ENCODE measurements at places on chromosomes 3 and 15. TPM values are rescaled to one million over a fixed set of nuclear protein-coding genes. Genes with fewer than 3 reads are reported as not detected.

Gene TRNT1
- 36.7 TPM for total RNA-seq

Gene GHRL
- 0.21 TPM for total RNA-seq

Gene GOLGA8N
- 1.9 TPM for total RNA-seq

Gene NR1I2
- total RNA-seq, result 0.08 TPM

Gene KIF7
- 14.3 TPM for total RNA-seq

Gene SLC9C1
- total RNA-seq, result not detected

GRCh38 chr3:12560505-12561190 is 3.8 kb downstream of the MKRN2 start:
- DNase-seq, result no peak

- no peak for DNase-seq
These were observed 52.9 kb upstream of the TBL1XR1 start for GRCh38 chr3:177250151-177250550.

GRCh38 chr15:76057332-76058000 is 2.3 kb upstream of the TMEM266 start:
- DNase-seq, result no peak

- DNase-seq, result no peak
These were observed 54.6 kb downstream of the STAC start for GRCh38 chr3:36434687-36435426.

GRCh38 chr15:95758851-95759250 is 571.6 kb upstream of the NR2F2 start:
- DNase-seq, result no peak

GRCh38 chr3:33624756-33625155 is 93.3 kb downstream of the CLASP2 start:
- DNase-seq, result no peak

DNA sequence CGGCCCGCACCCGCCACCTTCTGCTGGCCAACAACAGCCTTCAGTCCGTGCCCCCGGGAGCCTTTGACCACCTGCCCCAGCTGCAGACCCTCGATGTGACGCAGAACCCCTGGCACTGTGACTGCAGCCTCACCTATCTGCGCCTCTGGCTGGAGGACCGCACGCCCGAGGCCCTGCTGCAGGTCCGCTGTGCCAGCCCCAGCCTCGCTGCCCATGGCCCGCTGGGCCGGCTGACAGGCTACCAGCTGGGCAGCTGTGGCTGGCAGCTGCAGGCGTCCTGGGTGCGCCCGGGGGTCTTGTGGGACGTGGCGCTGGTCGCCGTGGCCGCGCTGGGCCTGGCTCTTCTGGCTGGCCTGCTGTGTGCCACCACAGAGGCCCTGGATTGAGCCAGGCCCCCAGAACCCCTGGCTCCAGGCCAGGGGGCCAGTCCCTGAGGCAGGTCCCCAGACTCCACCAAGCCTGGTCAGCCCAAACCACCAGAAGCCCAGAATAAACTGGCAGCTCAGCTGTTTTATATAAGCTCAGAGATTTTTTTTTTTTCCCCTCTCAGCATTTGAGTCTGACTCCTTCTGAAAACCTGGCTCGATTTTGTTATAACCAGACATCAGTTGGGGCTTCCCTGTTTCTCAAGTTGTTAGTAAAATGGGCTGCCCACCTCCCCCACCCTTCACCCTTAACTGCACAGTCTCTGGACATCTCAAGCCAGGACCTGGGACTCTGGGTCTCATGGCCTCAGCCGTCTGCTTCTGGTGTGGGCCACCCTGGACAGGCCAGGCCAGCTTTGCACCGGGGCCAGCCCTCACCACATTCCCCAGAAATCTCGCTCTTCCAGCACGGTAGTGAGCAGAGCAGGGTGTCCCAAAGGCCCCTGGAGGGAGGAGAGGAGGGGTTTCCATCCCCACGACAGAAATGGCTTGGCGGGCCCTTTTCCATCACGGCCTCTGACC is 1.6 kb downstream of the GP9 start:
- DNase-seq, result no peak

DNA sequence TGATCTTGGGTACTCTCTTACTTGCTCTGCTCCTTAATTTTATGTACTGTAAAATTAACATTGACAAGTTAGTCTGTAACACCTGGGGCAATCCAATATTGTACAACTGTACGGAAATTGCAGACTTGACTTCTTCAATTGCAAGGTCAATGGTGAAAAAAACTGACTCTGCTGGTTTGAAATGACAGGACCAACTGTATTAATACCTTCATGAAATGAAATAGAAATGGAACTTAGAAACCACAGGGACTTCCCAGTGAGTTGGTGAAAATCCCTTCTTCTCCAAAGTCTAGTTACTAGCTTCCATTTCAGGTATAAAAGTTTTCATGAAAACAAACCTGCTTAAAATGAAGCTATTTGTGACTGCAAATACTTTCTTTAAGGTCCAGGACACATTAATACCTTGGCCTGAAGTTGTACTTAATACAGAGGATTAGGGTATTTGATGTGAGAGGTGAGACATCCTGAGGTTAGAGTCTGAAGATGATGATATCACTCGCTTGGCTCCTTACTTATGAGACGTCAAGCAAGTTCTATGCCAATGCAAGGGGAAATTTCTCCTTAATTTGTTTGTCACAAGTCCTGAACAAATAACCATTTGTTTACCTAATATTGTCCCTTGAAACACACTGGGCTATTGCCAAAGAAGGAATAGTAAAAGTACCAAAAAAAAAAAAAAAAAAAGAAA is 226.2 kb upstream of the TP63 start:
- no peak for DNase-seq

- DNase-seq, result no peak
These were observed 115.6 kb downstream of the CHDH start for GRCh38 chr3:53730576-53730975.

DNA sequence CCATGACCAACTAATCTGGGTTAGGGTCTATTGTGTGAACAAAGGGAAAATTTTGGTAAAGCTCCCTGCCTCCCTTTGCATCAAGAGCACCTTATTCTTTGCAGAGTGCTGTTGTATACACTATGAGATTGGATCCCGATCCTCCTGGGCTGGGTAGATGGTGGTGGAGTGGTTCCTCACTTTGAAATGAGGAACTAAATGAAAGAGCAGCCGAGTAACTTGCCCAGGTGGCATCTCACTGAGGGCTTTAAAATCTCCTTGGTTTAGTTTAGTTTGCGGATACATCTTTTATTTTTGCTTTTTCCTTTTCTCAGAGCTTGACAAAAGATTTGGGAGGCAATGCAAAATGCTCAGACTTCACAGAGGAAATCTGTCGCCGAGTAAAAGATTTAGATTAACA is 19.4 kb downstream of the IDH3A start:
- DNase-seq, result no peak

DNA sequence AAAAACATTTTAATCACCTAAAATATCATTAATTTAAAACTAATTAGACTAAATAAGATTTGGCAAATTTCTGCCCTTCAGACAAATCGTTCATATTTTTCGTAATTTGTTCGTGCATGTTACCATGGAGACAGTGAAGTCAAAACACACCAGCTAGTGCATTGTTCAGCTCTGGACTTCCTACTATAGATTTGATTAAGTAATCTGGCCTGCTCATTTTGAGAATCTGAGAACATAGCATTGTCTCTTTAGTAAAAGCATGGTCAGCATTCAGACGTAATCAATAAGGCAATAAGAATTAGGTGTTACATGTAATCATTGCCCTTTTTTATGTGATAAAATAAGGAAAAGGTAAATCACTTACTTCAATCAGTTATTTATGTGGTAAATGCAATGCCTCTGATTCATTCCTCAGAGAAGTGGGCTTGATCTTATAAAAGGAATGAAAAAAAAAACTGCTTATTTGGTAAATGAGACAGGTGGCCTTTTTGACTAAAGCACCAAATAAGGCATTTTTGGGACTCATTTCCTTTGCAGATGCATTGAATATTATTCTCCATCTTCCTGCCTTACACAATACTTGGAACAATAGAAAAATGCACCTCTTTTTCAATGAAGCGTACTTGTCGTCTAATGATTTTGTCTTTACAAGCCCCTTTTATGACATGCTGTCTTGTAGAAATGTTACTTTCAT is 84.5 kb upstream of the FNDC3B start:
- DNase-seq, result no peak

DNA sequence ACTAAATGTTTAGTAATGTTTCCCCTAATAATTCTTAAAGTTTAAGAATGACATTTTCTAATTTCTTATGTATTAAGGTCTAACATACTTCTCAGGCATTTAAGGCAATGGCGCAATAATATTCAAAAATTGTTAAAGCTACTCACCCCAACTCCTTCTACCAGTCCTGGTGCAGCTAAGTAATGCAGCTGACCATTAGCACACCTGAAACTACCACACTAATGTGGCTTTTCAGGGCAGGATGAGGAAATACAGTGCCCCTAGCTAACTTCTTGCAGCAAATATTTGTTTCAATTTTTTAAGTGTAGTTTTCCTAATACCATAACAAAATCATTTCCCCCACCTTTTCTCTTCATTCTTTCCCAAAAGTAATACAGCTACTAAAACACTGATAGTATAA is 827.7 kb downstream of the FHIT start:
- no peak for DNase-seq

- DNase-seq, result no peak
These were observed 903.3 kb upstream of the CFAP20DC start for GRCh38 chr3:59953104-59953503.

DNA sequence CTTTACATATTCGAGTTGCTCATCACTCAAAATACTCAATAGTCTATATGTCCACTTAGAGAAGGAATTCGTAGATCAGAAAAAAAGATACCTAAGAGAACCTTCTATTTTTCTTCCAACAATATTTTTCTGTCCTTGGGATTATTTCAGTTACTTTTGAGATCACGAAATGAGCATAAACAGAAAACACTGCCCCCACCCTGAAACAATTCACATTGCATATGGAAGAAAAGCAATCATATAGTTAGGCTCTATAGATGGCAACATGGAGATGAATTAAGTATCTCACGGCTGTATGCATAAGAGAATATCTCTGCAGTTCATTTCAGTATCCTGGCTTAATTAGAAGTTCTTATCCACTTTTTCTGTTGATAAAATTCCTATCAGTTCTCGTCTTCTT is 391.1 kb downstream of the FGF12 start:
- DNase-seq, result no peak

DNA sequence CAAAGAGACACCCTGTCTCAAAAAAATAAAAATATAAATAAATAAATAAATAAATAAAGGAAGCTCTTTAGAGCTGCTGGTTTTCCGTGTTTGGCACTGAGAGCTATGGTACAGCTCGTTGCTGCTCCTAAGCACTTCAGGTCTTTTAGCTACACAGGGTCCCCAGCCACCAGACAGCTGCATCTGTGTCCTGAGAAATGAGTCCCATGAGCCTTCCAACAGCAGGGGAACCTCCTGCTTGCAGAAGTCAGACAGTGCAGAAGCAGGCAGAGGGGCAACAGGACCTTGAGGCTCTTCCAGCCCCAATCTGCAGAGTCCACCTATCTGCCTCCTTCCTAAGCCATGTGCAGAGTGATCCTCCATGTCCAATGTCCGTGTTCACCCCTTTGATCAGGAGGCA is 159.0 kb downstream of the SV2B start:
- no peak for DNase-seq

DNA sequence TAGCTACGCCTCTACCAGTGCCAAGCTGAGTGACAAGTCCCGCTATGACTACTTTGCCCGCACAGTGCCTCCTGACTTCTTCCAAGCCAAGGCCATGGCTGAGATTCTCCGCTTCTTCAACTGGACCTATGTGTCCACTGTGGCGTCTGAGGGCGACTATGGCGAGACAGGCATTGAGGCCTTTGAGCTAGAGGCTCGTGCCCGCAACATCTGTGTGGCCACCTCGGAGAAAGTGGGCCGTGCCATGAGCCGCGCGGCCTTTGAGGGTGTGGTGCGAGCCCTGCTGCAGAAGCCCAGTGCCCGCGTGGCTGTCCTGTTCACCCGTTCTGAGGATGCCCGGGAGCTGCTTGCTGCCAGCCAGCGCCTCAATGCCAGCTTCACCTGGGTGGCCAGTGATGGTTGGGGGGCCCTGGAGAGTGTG is 5.7 kb downstream of the GRM2 start:
- DNase-seq, result peak; percentile 32

DNA sequence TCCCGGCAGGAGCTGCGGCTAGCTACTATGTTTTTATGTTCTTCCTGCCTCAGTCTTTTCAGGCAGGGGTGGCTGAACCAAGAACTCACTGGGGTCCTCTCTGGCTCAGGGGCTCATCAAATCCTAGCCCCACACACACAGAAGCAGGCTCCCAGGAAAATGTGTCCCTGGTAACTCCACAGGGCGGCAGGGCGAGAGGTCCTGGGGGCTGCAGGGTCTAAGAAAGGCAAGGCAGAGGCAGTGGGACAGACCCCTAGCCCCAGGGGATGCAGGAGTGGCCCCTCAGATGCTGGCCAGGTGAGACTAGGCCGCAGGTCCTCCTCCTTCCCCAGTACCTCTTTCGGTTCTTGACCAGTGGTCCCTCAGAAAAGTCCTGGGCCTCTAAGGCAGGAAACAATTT is 48.9 kb downstream of the PTH1R start:
- no peak for DNase-seq

DNA sequence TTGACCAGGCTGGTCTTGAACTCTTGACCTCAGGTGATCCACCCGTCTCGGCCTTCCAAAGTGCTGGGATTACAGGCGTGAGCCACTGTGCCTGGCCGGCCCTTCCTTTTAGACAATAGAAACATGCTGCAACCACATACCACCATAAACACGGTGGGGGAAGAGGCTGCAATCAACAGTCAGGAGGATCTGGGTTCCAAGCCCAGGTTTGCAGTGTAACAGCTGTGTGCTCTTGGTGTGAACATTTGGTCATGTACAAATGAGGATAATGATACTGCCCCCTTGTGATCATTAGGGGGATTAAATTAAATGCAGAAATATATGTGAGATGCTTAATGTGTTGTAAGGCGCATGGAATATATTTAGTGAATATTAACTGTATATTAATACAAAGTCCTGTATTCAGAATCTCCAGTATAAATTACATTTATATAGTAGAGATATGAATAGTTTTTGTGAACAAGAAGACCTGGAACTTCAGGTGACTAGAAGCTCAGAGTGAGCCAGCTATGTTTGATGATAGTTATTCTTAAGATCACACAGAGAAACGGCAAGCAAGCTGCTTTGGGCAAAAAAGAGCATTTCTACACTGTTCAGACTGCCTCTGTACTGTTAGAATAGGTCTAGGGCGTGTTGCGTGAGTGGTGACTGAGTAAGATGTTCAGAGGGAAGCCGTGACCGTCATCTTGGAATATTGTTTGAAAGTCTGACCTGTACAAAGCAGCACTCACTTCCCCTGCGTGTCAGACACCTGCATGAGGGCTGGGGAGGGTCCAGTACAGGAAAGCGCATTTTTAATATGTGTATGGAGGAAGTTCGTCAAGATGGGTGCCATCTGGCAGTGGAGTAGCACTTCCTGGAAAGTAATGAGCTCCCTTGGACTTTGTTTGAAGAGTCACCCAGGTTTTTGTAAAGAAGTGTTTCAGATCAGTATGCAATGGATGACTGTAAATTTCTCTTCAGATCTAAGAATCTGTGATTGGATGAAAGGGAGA is 125.8 kb downstream of the PGPEP1L start:
- DNase-seq, result peak; percentile 60
